IMR-90 (cell line): ENCODE measurements at places on chromosomes 3 and 15. TPM values are rescaled to one million over a fixed set of nuclear protein-coding genes. Genes with fewer than 3 reads are reported as not detected.
A peak's percentile ranks its signal among the peaks of the same experiment; 100 is the strongest.

SOX14 gene
- total RNA-seq: not detected in 2 replicates

TRAK1 gene
- 26.7 and 28.1 TPM in 2 replicates for total RNA-seq

ABI3BP gene
- 3.0 and 4.2 TPM in 2 replicates for total RNA-seq

CPNE9 gene
- not detected in 2 replicates for total RNA-seq

SLC9C1 gene
- total RNA-seq: not detected in 2 replicates

ZNF80 gene
- total RNA-seq: not detected in 2 replicates

DAPK2 gene
- total RNA-seq: 0.28 and 0.36 TPM in 2 replicates

GUCA1C gene
- total RNA-seq: not detected in 2 replicates

ARGFX gene
- not detected in 2 replicates for total RNA-seq

ISG20 gene
- 0.72 and 1.1 TPM in 2 replicates for total RNA-seq

EPHB1 gene
- total RNA-seq: under 0.01 and 0.36 TPM in 2 replicates

GRCh38 chr3:192224634-192225155 lies 502.6 kb downstream of the FGF12 start:
- no peak for DNase-seq

DNA sequence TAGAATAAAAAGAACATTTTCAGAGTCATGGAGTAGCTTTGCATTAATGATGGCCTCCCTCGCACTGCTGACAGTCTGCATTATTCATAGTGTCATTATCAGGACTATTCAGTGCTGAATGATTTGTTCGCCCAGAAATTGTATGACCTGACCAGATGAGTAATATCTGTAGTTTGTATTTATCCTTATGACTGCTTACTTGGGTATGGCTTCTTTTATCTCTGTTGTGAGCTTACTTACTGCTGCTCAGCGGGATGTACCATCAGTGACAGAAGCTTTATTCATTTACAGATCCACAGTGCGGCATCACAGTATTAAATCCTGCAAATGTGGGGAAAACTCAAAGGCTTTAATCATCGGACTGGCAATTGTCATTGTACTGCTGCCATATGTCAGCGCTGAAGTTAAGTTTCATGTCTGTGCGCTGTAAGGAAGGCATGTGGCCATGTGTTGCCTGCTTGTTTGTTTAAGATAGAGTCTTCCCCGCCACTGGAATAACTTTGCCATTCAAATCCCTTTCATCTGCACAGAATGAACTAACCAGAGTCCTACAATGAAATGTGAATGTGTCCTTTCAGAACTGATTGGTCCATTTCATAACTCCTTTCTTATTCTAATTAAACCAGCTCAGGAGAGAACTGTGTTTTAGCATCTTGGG lies 262.2 kb downstream of the CHL1 start:
- no peak for DNase-seq

DNA sequence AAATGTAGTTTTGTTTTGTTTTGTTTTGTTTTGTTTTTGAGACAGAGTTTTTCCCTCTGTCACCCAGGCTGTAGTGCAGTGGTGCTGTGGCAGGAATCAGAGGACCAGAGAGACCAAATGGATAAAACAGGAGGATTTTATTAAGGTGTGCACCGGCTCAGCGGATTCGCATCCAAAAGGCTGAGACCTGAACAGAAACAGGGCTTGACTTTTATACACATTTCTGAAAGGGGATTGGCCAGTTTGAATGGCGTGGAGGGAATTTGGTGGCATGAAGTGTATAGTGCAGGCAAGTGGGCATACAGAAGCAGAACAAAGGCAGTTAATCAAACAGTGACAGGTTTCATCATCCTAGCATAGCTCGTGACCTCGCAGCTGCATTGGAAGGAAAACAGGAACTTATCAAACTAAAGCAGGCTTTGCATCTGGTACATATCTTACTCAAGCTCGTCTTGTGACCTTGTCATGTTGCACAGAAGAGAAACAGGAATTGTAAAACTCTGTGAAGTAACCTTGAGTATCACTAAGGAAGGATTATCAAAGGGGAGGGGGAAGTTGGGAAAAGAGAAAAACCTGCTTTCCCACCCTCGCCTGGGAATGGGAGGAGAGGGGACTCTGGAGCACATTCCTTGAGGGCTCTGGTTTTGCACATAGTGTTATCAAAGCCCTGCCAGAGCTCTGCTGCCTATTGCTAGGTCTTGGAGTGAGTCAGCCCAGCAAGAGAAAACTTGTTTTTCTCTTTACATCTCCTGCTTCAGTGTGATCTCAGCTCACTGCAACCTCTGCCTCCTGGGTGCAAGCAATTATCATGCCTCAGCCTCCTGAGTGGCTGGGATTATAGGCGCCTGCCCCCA lies 38.5 kb downstream of the C3orf62 start:
- peak; percentile 69 for DNase-seq

DNA sequence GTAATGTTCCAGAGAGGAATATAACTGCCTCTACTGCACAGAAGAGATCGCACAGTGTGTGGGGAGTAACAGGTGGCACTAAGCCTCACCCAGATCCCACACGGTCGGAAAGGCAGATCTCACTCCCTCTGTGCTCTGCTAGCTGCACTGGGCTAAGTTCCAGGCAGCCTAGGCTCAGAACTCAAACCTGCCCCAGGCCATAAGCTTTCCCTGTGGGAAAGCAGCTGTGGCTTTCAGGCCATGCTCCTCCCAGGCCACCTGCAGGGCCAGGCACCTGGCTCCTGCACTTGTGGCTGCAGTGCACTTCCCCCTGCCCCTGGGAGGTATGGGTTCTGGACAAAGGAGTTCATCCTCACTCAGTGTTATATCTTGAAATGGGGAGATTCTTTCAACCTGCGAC lies 27.5 kb downstream of the PCCB start:
- DNase-seq: no peak

DNA sequence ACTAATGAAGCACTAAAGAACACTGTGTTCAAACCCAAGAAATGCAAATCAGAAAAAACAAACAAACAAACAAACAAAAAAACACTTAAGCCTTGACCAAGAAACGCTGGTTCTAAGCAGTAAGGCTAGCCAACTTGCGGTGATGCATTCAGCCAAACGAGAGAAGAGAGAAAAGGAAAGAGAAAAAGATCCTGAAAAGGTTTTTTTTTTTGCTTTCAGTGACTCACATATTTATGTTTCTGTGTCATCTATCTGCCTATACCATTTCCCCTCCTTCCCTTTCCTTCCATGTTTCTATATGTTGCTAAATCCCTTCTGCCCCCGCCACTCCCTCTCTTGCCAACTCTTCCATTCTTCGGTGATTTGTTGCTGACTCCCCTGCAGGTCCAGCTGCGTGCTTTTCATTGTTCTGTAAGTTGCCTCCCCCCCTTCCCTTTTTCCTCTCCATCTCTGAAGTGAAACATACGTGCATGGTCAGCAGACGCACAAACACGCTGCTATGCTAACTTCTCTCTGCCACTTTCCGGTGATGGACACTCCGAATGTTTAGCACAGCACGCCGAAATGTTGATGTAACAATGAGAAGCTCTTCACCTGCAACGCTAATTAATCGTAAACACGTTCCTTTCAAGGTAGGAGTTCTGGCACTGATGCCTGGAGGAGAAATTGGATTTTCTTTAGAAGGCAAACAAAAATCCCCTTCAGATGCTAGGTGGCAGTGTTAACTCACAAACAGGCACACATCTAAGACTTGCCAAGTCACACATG lies 154.4 kb downstream of the TUSC7 start:
- peak; percentile 64 for DNase-seq

DNA sequence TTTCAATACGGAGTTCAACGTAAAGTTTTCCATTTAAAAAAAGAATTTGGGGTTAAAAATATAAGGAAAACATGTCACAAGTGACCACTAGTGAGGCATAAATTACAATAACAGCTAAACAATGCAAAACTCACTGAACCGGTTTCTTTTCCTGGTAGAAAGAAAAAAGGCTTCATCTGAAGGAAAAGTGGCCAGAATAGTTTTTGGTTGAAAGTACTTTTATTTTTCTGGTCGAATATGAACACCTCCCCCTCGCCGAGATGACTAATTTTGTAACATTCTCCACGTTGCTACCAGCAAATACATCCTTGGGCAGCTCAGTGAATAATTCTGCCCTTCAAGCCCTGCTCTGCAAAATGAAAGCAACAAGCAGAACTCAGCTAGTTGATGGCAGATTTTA lies 3.9 kb upstream of the SRGAP3 start:
- peak; percentile 3 for DNase-seq

- no peak for DNase-seq
Observed at GRCh38 chr3:37396731-37397130, 222.3 kb upstream of the LRRFIP2 start.

DNA sequence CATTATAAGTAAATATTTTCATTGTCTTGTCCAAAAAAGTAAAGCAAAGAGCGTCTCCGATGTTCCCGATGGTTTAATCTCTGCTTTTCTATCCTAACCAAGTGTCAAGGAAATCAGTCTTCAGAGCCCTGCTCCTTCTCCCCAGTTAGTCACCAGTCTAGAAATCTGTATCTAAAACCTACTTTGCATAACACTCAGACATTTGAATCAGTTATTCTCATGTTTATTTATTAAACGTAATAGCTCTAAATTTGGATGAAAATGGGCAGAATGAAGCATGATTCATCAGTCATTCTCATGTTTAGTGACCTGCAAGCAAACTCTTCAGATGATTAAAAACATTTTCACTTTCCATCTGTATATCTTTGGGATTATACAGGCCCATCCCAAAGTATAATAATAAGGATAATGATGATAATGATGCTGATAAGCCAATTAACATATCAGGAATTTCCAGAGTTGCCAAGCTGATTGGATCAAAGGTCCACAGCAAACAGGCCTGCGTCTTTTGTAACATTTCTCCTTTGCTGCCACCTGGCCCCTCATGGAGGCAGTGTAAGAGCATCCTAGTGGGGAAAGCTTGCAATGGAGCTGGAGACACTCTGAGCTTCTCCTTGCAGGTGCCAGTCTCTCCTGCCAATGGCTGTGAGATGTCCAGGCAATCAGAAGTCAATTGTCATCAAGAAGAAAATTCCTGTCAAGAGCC lies 273.9 kb downstream of the IGSF11 start:
- DNase-seq: peak; percentile 1

- no peak for DNase-seq
Observed at GRCh38 chr3:49781415-49782199, 4.7 kb downstream of the IP6K1 start.

- no peak for DNase-seq
Observed at GRCh38 chr3:89682556-89682955, 575.1 kb downstream of the EPHA3 start.

- DNase-seq: no peak
Observed at GRCh38 chr15:57259568-57260040, 116.7 kb upstream of the CGNL1 start.

GRCh38 chr15:29785642-29786041 lies 36.6 kb downstream of the TJP1 start:
- no peak for DNase-seq

GRCh38 chr15:41465822-41466421 lies 27.8 kb upstream of the ITPKA start:
- peak; percentile 74 for DNase-seq

DNA sequence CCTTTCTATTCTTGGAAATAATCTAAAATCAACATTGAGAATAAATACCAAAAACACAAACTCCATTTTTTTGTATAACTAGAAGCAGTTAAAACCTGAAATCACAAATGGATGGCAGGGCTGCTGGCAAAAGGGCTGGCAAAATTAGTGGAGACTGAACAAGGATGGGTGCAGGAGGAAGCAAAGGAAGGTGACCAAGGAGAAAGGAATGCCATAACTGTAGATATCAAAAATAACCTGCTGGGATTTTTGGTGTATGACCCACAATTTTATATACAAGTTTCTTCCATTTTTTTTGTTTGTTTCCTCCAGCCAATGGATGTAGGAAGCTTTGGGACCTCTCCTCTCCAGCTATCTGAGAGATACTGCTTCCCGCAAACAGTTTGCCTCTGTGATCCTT lies 12.7 kb downstream of the CFAP44 start:
- DNase-seq: peak; percentile 8

- no peak for DNase-seq
Observed at GRCh38 chr3:23396746-23397145, 193.6 kb downstream of the UBE2E2 start.

GRCh38 chr3:19250959-19251610 lies 102.8 kb downstream of the KCNH8 start:
- no peak for DNase-seq

DNA sequence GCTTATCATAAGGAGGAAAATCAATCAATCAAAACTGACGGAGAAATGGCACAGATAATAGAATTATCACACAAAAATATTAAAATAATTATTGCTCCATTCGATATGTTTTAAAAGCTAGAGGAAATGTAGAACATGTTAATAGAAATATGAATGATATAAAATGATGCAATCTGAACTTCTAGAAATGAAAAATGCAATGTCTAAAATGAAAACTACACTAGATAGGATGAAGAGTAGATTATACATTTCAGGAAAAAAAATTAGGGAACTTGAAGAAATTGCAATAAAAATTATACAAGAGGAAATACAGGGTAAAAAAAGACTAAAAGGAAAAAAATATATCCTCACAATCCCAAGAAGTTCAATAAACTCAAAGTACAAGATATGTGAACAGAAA lies 80.2 kb upstream of the TP63 start:
- DNase-seq: no peak

GRCh38 chr3:14861031-14861430 lies 42.3 kb downstream of the FGD5 start:
- DNase-seq: no peak

DNA sequence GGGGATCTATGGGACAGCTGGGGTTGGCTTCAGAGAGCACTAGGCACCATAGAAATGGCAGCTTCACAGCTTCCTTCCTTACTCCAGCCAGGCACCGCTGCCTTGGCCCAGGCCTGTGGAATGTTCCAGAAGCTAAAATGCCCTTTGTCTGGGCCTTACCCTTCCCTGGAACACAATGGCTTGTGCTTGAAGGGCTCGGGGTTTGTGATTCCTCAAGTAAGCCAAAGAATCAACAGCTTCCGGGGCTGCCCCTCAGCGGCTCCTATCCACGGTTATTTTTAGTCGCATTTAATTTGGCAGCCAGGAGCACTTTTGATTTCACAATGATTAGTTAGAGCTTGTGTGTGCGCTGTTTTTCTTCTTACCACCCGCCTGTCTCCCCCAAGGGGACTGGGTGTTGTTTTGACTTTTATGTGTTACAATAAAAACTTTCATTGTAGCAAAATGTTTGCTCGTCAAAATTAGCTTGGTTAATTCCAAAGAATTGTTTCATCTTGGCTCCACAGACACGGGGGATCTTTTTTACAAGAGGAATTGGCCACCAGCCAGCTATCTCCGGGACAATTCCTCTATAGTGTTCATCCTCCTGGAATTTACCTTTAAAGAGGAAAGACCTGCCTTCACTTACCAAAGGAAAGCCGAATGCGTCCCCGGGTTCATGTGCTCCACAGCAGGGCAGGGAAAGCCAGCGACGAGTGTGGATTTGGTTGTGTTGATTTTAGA lies 73.8 kb downstream of the TLE3 start:
- peak; percentile 36 for DNase-seq
